ENCODE measurements at places on chromosomes 11 and 22.

GRCh38 chr11:64025205-64025604 lies 10.5 kb upstream of the FLRT1 start:
- no peak for DNase-seq

- peak; percentile 27 for DNase-seq
Observed at GRCh38 chr11:105923807-105924206, 98.2 kb downstream of the MSANTD4 start.

DNA sequence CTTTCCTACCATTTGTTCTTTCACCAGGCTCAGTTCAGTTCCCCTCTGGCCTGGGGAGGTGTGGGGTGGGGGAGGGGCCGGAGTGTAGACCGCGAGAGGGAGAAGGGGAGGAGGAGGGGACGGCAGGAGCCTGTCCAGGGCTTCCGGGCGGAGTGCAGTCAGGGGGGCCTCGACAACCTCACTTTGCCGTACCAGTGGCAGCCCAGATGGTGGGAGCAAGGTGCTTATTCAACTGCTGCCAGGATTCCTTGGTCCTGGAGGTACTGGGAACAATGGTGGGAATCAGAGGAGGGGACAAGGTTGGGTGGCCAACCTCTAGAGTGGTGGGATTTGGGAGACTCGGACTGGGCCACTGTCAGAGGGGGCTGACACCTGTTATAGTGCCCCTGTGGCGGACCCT lies 1.2 kb downstream of the BACE1 start:
- DNase-seq: no peak

DNA sequence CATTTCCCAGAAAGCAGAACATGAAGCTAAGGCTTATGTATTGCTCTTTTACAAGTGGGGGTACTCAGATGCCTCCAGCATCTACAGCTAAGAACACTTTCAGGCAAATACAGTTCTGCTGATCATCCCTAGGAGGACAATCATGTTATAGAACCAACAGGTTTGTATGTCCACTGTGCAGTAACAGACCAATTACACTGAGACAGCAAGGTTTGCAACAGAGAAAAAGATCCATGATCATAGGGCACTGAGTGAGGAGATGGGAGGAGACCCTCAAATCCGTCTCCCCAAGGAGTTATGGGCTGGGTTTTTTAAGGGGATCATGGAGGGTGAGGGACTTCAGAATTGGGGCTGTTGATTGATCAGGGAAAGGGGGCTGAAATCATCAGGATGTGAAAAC lies 39.1 kb upstream of the GRK3 start:
- DNase-seq: no peak

DNA sequence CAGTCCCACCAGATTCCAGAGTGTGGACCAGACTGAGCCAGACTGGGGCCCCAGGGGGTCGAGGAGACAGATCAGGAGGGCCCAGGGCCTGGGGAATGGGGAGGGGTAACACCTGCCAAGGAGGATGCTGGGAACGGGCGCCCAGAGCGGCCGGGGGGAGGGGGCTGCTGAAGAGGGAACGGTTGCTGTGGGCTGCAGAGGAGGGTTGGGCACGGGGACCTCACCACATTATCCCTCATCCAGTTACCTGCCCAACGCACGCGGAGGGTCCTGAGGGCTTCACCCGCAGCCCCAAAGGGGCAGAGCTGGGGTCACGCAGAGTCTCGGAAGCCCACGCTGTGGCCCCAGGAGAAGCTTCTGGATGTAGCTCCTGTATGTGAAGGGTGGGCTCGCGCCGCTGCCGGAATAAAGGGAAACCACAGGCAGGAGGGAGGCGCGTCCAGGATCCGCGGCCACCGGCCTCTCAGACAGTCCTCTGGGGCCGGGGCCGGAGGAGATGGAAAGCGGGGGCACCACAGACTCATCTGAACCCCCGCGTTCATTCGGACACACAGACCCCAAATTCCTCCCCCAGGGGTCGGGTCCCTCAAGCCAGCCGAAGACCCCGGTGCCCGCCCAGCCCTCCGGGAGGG lies 866 bp upstream of the SELENOO start:
- no peak for DNase-seq

DNA sequence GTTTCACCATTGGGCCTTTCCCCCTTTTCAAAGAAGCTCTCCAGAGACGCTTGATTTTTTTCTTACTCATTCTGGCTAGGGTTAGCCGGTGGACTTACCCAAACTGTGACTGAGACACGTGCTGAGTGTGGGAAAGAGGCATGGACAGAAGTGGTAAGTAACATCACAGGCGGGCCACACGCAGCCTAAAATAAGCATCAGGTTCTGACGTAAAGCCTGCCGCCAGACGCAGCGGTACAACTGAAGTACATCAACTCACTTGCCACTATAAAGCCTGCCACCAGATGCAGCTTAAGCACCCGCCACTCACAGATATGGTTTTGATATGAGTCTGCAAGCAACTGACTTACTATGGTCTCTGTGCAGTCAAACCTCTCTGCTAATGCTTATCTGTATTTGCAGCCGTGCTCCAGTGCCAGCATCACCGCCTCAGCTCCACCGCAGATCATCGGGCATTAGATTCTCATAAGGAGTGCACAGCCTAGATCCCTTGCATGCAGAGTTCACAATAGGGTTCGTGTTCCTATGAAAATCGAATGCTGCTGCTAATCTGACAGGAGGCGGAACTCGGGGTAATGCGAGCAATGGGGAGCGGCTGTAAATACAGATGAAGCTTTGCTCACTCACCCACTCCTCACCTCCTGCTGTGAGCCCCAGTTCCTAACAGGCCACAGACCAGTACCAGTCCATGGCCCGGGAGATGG lies 58.8 kb downstream of the PHF21B start:
- no peak for DNase-seq

- no peak for DNase-seq
Observed at GRCh38 chr11:14764579-14765527, 121.2 kb downstream of the PDE3B start.

DNA sequence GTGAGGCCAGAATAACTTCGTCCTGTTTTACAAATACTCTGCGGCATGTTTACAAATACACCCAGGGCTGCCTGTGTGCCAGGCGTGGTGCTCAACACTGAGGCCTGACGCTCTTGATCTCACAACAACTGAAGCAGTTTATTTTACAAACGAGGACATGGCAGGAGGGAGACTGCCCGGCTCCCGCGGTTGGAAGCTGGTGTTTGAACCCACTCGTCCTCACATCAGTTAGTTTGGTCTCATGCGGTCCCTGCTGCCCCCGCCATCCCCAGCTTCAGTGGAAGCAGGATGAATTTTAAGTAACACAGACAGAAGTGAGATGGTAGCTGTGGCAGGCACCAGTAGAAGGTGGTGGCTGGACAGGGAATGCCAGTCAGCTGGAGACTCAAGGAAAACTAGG lies 16.4 kb downstream of the KIAA0930 start:
- DNase-seq: no peak

DNA sequence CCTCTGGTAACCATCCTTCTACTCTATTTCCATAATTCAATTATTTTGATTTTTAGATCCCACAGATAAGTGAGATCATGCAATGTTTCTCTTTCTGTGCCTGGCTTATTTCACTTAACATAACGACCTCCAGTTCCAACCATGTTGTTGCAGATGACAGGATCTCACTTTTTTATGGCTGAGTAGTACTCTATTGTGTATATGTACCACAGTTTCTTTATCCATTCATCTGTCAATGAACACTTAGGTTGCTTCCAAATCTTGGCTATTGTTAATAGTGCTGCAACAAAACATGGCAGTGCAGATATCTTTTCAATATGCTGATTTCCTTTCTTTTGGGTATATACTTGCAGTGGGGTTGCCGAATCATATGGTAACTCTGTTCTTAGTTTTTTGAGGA lies 286.4 kb upstream of the C11orf87 start:
- no peak for DNase-seq

DNA sequence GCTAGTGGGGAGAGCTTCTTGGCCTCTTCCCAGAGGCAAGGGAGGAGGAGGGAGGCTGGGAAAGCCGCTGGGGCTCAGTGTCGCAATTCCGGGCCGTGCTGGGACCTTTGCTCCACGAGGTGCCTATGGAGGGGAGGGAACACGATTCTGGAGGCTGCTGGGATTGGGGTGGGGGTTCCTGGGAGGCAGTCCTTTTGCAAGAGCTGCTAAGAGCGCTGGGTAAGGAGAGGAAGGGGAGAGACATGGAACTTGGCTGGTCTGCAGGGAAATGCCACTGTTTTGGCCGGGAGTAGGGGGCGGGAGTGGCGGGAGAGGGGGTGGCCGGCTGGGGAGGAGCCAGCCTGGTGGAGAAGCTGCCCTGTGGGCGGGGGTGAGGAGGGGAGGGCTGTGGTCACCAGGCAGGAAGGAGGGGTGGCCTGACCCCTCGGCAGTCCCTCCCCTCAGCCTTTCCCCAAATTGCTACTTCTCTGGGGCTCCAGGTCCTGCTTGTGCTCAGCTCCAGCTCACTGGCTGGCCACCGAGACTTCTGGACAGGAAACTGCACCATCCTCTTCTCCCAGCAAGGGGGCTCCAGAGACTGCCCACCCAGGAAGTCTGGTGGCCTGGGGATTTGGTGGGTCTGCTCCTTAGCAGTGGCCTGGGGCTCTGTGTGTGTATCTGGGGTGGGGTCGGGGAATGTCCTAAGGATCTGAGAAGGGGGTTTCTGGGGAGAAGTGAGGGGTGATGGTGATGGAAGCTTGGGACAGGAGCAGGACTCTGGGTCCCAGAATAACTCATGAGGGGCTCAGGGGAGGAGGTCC lies at the start of gene NR1H3:
NR1H3 (plus strand) TSS at position 480 of the 800 bp plus-strand sequence. CDS start 1,221 bp downstream, outside the sequence.
- DNase-seq: no peak

GRCh38 chr11:124902616-124903015 lies 5.0 kb upstream of the ROBO4 start:
- no peak for DNase-seq

DNA sequence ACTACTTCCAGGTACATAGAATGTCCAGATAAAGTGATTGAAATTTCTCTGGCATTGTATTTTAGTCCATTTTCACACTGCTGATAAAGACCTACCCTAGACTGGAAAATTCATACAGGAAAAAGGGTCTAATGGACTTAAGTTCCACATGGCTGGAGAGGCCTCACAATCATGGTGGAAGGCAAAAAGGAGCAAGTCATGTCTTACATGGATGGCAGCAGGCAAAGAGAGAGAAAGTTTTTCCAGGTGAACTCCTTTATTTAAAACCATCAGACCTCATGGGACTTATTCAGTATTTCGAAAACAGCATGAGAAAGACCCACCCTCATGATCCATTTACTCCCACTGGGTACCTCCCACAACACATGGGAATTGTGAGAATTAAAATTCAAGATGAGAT lies 1359.7 kb upstream of the RAG2 start:
- no peak for DNase-seq

DNA sequence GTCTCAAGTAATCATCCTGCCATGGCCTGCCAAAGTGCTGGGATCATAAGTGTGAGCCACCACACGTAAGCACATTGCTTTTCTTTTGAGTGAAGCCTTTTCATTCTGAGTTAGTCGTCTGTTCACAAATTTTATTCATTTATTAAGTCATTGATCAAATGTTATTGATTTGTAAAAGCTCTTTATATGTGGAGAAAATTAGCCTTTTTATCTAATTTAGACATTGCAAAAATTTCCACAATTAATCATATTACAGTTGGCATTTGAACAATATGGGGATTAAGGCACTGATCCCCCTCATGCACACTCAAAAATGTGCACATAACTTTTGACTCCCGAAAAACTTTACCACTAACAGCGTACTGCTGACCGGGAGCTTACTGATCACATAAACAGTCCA lies 7.5 kb upstream of the EMID1 start:
- no peak for DNase-seq

GRCh38 chr11:72009156-72009555 lies 10.4 kb downstream of the IL18BP start:
- no peak for DNase-seq

DNA sequence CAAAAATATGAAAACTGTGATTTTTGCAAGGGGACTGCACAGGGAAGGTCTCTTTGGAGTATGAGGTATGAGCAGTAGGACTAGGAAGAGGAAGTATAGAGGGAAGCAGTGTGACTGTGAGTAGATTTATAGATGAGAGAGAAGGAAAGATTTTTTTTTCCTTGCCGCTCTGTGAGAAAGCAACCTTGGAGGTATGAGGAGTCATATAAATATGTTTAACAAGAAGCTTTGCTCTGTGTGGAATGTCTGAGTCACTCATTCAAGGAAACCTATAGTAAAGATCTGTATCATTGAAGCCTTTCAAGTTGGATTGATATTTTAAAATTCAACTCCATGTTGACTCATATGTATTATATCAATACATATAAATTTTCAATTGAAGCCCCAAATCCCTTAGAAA lies 26.2 kb downstream of the DNHD1 start:
- peak; percentile 33 for DNase-seq

DNA sequence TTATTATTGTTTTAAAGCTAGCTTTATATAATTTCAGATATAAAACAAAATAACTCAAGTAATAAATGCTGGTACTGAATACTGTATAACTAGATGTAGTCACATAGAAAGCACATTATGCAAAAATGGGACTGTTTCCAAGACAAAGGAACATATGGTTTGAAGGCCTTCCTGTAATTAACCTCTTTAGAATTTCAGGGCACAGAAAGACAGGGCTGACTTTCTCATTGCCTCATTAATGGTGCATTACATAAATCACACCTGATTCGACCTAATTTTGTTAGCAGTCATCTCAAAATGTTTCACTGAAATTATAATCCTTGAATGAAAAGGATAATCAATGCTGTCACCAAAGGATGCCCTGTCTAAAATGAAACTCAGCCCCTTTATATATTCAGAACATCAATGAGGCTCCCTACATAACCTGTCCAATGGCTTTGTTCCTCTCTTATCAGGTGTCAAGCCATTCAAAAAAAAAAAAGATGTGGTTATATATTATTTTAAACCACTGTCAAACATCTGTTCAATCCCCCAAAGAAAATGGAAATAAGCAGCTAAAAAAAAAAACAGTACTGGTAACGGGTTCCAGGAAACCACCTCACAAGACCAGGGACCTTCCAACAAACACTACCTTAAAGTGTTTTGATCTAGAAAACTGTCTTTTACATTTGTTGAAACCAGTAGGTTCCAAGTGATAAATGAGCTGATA lies 77.4 kb downstream of the FAM168A start:
- DNase-seq: no peak

DNA sequence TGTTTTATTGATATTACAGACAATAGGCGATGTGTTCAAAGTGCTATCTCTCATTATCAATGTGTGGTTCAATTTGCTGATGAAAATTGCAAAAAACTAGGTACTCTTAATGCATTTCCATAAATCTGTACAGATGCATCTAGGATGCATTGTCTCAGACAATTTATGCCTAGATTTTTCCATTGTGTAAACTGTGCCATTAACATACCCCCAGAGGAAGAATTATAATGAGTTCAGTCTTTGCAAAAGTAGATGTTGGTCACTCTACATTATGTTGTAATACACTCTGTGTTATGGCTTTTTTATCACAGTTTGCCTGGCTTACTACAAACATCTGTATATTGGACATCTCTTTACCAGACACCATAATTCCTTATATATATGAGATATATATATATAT lies 62.5 kb downstream of the EHF start:
- no peak for DNase-seq

DNA sequence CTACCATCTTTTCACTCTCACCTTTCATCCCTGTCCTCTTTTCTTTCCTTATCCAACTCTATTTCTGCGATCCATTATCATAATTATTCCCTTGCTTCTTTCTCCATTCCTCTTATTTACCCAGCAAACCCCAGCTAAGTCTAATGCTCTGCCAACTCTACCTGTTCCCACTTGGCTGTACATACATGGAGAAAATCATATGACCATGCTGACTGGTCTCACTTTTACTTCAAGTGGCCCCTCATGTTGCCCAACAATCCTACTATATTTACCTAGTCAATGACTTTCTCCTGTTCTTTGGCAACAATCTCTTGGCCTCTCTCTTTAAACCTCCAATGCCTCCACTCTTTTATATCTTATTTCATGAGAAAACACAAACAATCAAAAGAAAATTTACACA lies 94.1 kb downstream of the USP35 start:
- no peak for DNase-seq

GRCh38 chr11:116446048-116446941 lies 326.5 kb downstream of the BUD13 start:
- DNase-seq: no peak

Measured in fibroblast of skin of left biceps (primary cell).